ENCODE measurements at places on chromosomes 7 and 10. TPM values are rescaled to one million over a fixed set of nuclear protein-coding genes. Genes with fewer than 3 reads are reported as not detected.

Gene ACSM6
- not detected for total RNA-seq

Gene GARIN1A
- total RNA-seq: 0.33 TPM

Gene FANK1
- total RNA-seq: 3.7 TPM

Gene PHKG1
- total RNA-seq: 0.66 TPM

Gene ADAM22
- total RNA-seq: 0.75 TPM

Measured in uterine smooth muscle cell (primary cell).